ENCODE measurements at places on chromosomes 7 and 10. TPM values are rescaled to one million over a fixed set of nuclear protein-coding genes. Genes with fewer than 3 reads are reported as not detected.
A peak's percentile ranks its signal among the peaks of the same experiment; 100 is the strongest.

DNA sequence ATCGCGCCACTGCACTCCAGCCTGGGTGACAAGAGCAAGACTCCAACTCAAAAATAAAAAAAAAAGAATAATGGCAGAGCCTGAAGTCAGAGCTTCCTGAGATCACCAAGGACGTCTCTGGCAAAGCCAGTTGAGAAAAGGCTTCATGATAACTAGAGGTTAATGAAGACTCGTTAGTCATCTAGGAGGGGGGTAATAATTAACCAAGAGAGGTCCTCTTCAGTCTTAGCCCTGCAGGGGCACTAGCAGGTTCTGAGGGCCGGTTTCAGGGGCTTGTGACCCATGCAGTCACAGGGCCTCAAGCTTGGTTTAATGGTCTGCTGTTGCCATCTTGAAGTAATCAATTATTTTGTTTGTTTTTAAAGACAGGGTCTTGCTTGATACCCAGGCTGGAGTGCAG lies 28.6 kb upstream of the PROSER2 start:
- no peak overlapping the region for H3K4me3 ChIP-seq
- peak overlapping the region; percentile 88 for H3K27ac ChIP-seq

- H3K36me3 ChIP-seq = no peaks in the 10 kb centered on the region
- no peak for DNase-seq
- H3K4me3 ChIP-seq = no peak overlapping the region
- H3K27me3 ChIP-seq = peaks cover 57% of the 10 kb centered on the region
- no peak overlapping the region for H3K27ac ChIP-seq
Measured at GRCh38 chr7:132183781-132184380, 392.4 kb downstream of the PLXNA4 start.

CYP2C19 gene
- not detected for total RNA-seq

- H3K27me3 ChIP-seq = no peaks in the 10 kb centered on the region
- DNase-seq = no peak
- H3K27ac ChIP-seq = no peak overlapping the region
- H3K36me3 ChIP-seq = no peaks in the 10 kb centered on the region
Measured at GRCh38 chr10:117217196-117217761, 20.0 kb downstream of the KCNK18 start.

NUTM2B gene
- 1.3 TPM for total RNA-seq
